ENCODE measurements at places on chromosomes 6 and 20.

DNA sequence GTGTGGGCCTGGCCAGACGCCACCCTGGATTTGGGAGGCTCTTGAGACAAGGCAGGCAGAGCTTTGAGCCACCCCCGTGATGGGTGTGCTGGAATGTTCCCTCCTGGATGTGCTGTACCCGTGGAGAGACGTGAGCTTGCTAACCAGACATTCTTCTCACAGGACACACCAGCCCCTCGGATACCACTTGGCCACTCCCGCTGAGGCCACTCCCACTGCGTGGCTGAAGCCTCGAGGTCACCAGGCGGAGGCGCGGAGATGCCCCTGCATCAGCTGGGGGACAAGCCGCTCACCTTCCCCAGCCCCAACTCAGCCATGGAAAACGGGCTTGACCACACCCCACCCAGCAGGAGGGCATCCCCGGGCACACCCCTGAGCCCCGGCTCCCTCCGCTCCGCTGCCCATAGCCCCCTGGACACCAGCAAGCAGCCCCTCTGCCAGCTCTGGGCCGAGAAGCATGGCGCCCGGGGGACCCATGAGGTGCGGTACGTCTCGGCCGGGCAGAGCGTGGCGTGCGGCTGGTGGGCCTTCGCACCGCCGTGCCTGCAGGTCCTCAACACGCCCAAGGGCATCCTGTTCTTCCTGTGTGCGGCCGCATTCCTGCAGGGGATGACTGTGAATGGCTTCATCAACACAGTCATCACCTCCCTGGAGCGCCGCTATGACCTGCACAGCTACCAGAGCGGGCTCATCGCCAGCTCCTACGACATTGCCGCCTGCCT lies 14.1 kb downstream of the SLCO4A1 start:
- no peak for DNase-seq

- no peak for DNase-seq
Observed at GRCh38 chr20:18032977-18033892, 24.5 kb downstream of the OVOL2 start.

- DNase-seq, result no peak
Observed at GRCh38 chr6:80543598-80544222, 437.2 kb downstream of the BCKDHB start.

DNA sequence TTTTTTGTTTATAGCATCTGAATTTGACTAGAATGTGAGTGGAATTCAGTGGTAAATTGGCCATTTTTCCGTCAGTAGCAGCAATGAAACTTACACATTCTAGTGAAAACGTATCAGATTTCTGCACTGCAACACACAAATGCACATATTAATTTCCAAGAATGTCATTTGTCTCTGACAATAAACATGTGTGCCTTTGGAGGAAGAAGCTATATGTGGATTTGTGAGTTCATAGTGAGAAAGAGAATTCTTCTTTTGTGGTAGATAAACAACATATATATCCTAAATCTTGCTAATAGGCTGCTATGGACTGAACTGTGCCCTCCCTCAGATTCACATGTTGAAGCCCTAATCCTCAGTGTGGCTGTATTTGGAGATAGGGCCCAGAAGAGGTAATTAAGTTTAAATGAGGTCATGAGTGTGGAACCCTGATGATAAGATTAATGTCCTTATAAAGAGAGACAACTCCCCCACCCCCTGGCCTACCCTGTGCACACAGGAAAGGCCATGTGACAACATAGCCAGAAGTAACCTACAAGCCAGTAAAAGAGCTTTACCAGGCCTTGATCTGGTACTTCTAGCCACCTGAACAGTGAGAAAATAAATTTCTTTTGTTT lies 200.2 kb upstream of the EYA4 start:
- DNase-seq, result no peak

DNA sequence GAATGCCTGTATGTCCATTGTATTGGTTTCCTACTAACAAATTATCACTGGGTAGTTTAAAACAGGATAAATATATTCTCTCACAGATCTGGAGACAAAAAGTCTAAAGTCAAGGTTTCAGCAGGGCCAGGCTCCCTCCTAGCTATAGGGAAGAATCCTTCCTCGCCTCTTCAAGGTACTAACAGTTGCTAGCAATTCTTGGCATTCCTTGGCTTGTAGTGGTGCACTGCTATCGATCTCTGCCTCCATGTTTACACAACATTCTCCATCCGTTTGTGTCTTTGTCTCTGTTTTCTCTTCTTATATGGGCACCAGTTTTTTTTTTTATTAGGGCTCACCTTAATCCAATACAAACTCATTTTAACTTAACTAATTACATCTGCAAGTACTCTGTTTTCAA lies 48.9 kb downstream of the OR2B6 start:
- no peak for DNase-seq

Data from CD8-positive, alpha-beta T cell (primary cell).